ENCODE measurements at places on chromosomes 5 and 9.

DNA sequence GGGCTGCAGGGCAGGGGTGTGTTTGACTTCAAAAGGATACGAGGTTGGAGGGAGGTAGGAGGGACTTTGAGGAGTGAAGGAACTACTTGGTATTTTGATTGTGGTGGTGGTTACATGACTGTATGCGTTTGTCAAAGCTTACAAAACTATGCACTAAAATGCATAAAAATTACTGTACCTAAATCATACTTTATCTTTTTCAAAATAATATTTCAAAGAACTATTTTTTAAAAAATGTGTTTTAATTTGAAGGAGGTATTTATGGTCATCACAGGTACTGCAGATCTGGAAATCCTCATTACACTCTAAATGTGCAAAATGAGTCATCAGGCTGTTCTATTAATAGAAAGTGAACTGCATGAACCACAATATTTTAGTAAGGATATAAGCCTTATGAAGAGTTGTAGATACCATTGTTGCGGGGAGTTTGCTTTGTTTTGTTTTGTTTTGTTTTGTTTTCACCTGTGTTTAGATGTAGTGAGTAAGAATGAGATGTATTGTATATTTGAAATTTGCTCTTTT, 116.9 kb downstream of the ARRDC3 start:
- DNase-seq: peak; percentile 46

DNA sequence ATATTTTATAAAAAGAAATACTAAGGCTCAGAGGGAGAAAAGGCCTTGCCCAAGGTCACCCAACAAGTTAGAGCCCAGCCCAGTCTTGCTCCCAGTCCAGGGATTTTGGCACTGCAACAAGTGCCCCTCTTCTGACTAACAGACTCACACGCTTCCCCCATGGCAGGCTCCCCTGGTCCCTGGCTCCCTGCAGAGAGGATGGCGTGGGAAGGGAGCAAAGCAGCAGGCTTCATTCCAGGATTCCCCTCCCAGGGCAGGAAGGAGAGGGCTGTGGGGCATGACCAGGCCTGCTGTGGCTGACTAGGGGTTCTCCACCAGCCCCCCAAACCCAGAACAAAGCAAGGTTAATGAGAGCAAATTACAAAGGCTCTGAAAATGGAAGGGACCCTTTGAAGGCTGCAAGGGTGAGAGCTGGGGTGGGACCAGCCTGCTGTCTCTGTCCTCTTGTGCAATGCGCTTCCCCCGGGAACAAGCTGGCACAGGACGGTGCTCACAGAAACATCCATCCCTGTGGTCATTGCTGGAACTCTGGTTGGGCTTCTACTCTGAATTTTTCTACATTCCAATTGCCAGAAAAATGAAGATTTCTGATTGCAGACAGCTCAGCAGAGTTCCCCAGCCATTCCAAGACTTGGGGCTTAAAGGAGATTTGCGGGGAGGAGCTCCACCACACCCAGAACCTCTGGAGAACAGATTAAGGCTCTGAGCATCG, 37.1 kb upstream of the FAT2 start:
- no peak for DNase-seq

GRCh38 chr9:108186642-108187395, 669.0 kb downstream of the ACTL7B start:
- no peak for DNase-seq

- no peak for DNase-seq
These were observed 77.9 kb downstream of the SEMA5A start for GRCh38 chr5:9468060-9468388.

DNA sequence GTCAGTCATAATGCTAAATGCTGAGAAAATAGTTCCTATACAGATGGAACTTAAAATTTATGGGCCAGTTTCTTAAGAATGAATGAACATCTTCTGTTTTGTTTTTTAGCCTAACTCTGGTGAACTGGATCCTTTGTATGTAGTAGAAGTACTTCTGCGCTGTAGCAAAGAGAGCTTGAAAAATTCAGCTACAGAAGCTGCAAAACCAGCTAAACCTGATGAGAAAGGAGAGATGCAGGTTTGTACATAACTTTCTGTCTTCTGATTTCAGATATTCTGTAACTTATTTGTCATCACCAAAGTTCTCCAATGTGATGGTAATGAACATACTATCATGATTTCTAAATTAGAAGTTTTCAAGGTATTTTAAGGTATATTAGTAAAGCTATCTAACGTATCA, 80.1 kb downstream of the MTREX start:
- DNase-seq: no peak

- no peak for DNase-seq
These were observed 11.7 kb upstream of the CARNMT1 start for GRCh38 chr9:75039801-75040200.

Data from HCT116 (cell line).